Pulmonary artery endothelial cell (primary cell): ENCODE measurements at places on chromosomes 6 and 20. TPM values are rescaled to one million over a fixed set of nuclear protein-coding genes. Genes with fewer than 3 reads are reported as not detected.

GRCh38 chr20:40488401-40488800, 200.6 kb downstream of the MAFB start:
- no peak for DNase-seq

GRCh38 chr20:9515214-9515585, 810 bp downstream of the LAMP5 start:
- DNase-seq, result no peak

GRCh38 chr6:168603234-168603633, 162.2 kb downstream of the SMOC2 start:
- no peak for DNase-seq

DNA sequence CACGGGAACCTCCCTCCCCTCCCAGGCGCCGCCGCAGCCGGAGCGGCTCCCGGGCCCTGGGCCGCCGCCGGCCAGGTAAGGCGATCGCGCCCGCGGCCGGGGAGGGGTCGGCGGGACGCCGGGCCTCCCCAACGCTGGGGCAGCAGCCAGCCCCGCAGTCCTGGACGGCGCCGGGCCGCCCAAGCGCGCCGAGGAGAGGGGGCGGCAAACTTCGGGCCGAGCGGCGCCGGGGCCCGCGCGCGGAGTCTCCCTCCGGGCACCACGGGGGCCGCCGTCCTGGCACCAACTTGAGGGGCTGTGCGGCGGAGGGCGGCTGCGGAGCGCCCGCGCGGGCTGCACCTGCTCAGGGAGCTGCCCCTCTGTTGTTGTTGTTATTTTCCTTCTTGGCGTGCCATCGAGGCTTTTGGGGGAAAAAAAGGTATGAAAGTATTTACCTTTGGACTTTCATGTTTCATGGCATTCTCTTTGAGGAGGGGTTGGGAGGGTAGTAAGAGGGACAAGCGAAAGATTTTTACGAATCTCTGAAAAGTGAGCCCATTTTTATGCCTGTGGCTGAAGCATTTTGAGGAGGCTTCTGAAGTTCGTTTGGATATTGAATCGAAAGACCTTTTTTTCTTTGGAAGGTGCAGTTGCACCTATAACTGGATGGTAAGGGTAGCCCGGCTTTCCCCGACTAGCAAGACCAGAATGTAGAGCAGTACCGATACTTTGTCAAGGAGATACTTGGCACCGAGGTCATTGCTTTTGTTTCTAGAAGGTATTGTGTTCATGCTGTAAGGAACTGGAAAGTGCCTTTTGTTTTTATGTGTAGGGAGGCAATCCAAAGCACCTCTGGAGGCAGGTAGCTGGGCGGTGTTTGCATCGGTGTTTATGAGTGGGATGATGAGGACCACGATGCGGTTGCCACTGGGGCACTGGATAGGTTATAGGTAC, at the start of gene RNF182:
Gene RNF182, plus strand, starts transcription at position 4 of the 933 bp plus-strand sequence. CDS start 52,168 bp downstream, outside the sequence.
- DNase-seq, result no peak

GRCh38 chr20:36318166-36318565, 12.0 kb downstream of the DLGAP4 start:
- DNase-seq, result no peak

DNA sequence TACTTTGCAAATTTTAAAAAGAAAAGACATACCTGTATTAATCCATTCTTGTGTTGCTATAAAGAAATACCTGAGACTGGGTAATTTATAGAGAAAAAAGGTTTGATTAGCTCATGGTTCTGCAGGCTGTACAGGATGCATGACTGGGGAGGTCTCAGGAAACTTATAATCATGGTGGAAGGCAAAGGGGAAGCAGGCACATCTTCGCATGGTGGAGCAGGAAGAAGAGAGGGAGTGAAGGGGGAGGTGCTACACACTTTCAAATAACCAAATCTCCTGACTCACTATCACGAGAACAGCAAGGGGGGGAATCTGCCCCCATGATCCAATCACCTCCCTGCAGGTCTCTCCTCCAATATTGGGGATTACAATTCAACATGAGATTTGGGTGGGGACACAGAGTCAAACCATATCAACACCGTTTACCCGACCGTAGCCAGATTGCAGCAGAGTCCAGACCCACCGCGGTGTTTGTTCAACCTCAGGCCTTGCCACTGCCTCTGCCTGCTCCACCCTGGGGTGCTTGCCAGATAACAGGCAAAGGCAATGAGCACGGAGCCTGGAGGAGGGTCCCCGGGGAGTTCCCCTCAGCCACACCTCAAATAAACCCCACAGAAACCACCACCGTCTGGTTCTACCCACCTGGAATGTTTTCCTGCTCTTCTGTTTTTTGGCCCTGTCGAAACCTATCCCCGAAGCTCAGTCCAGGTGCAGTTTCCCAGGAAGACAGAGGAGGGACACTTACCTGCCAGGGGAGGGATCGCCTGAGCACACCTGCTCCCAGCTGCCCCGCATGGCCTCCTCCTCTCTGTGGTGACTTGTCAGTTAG, 142.2 kb upstream of the AFDN start:
- DNase-seq, result no peak

DNA sequence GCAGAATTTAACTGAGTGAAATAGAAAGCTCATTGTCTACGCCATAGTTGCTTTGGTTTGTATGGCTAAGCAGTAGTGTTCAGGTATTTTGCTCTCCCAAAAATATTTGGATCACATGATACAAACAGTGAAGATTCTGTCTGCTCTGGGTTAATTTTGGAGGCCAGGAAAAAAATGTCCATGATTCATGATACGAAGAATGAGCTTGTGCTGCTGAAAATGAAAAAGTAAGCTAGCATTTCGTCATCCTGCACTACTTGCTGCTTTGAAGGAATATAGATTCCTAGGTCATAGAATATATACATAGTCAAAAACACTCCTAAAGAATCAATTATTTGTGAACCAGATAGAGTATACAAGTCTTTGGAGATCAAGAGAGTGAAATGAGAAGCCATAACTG, 8.3 kb downstream of the WRNIP1 start:
- DNase-seq, result no peak

- DNase-seq, result no peak
Observed at GRCh38 chr6:111987295-111987694, 66.6 kb upstream of the CCN6 start.

DNA sequence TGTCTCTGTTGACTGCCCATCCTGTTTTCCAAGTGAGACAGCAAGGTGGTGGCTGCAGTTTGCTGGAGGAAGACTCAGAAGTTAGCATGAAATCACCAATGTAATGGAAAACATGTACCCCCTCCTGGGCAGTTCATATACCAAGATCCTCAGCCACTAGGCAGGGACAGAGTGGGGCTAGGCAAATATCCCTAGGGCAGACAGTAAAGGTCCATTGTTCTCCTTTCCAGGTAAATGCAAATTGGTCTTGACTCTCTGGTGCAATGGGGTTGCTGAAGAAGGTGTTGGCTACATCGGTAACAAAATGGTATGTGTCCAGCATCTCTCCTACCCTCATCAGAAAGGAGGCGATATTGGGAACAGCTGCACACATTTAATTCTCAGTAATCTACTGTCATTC, 233.6 kb upstream of the SOX4 start:
- DNase-seq, result no peak

GRCh38 chr6:64217721-64218620, 582.4 kb downstream of the PHF3 start:
- no peak for DNase-seq

- no peak for DNase-seq
Observed at GRCh38 chr6:80460257-80460865, 353.9 kb downstream of the BCKDHB start.

- no peak for DNase-seq
Observed at GRCh38 chr20:460180-460579, 2.2 kb downstream of the TBC1D20 start.

- no peak for DNase-seq
Observed at GRCh38 chr6:42446370-42446769, 5.4 kb downstream of the TRERF1 start.

DNA sequence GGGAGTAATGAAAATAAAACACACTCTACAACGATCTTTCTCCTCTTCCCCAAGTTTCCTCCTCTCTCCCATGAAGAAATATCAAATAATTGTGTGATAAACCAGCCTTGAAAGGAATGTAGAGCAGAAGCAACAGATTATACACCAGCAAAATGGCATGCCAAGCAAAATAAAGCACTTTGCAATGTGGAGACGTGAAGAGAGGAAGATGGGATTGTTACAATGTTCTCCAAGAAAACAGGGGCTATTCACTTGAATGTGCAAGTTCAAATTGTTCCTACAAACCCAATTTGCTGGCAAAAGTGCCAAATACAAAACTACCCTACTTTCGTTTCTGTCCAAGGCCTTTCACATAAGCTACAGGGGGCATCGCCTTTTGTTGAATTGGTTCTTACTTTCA, 185.1 kb downstream of the PDE7B start:
- no peak for DNase-seq

- no peak for DNase-seq
Observed at GRCh38 chr20:20395903-20396568, 28.1 kb downstream of the INSM1 start.

- DNase-seq, result no peak
Observed at GRCh38 chr6:47043286-47043685, 1.2 kb upstream of the ADGRF1 start.

GRCh38 chr20:33169176-33169794, 1.3 kb downstream of the BPIFA2 start:
- DNase-seq, result no peak

- no peak for DNase-seq
Observed at GRCh38 chr6:91387290-91388059, 800.6 kb upstream of the MAP3K7 start.

- DNase-seq, result peak; percentile 79
Observed at GRCh38 chr20:50366270-50367103, 143.7 kb upstream of the PTPN1 start.

- DNase-seq, result no peak
Observed at GRCh38 chr6:16849988-16850680, 88.9 kb upstream of the ATXN1 start.

DNA sequence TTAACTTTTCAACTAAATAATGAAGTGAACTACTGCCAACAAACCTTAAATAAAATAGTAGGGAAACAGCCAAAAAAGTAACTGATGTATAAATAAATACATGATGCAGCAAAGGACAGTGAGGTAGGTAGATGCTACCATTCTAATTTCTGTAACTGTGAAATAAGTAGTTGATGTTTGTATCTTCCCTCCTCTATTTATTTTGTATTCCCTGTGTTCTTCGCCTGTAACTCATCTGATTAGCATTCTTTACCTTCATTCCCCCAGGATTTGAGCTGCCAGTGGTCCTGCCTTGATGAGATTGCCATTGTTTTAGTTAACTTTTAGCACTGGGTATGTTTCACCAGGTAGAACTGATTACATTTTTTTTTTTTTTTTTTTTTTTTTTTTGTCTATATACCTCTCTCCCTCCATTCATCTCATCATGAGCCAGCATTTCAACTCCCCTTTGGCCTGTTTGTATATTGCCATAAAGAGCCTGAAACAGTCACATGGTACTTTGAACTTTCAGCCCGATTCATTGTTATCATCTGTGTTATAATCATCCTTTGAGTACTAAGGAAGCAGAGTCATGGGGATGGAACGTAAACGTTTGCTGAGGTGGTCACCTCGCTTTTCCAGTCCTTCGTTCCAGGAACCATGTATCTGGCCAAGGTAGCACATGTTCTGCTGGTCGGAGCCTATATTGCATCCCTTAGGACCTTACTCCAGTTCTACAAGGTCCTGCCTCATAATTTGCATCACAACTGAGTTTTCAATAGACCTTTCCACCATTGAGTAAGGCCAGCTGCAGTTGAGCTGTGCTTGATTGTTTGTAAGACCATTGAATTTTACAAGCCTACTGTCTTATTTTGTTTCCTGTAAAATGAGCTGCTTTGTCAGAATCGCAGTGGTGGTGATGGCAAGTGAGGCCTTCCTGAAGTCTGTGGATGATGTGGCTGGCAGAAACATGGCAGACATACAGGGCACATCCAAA, 107.6 kb downstream of the JAG1 start:
- no peak for DNase-seq

DNA sequence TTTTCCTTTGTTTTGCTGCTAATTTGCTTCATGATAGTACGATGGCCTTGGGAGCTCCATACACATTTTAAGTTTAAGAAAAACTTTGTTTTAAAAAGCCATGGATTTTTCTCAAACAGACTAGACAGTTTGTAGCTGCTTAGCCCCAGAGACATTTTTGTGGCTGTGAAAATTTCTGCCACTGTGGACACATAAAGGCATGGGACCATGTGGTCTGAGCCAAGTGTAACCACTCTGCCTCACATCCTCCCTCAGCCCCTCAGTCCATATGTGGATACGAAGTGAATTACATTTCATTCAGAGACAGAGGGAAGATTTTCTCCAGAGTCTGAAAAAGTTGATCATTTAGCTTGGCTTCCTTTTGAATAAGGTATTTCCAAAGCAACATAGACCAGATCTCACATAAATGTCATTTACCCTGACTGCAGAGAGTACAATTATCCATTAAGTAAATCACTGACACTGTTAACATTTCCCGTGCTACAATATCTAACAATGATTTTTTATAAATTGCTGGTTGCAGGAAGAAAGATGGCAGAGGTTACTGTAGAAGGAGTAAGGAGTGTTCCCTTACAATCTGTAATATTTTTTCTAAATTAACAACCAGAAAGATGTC, 87.4 kb downstream of the GJA1 start:
- DNase-seq, result no peak

DNA sequence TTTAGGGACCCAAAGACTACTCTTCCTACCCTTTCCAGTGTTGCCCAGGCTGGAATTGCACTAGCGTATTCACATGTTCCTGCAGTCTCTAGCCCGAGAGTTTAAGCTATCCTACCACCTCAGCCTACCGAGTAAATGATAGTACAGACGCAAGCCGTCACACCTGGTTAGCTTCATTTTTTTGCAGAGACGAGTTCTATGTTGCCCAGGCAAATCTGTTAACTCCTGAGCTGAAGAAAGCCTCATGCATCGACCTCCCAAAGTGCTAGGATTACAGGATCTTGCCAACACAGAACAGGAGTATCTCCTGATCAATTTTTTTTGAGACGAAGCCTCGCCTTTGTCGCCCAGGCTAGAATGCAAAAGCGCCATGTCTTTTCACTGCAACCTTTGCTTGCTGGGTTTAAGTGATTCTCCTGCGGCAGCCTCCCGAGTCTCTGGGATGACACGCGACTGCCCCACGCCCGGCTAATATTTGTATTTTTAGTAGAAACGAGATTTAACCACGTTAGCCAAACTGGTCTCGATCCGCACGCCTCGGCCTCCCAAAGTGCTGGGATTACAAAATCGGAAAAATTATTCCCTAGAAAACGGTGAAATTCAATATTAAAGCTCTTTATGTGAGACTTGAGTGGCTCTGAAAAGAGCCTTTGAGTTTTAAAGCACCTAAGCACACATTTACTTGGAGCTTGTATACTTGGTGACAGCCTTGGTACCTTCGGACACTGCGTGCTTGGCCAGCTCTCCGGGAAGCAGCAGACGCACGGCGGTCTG, 128.5 kb downstream of the HFE start:
- DNase-seq, result no peak

- no peak for DNase-seq
Observed at GRCh38 chr20:48201188-48201587, 415.9 kb upstream of the SULF2 start.

GRCh38 chr20:48776306-48776705, 51.5 kb downstream of the PREX1 start:
- DNase-seq, result no peak

GRCh38 chr6:115832786-115833185, 227.9 kb downstream of the FRK start:
- no peak for DNase-seq

Gene BANF2
- not detected in 2 replicates for total RNA-seq

Gene TNFRSF6B
- total RNA-seq, result 37.0 and 118 TPM in 2 replicates

Gene MEP1A
- not detected in 2 replicates for total RNA-seq

Gene BNIP5
- total RNA-seq, result not detected in 2 replicates

Gene PPIL6
- 0.49 and 1.1 TPM in 2 replicates for total RNA-seq

Gene TMEM200A
- total RNA-seq, result under 0.01 TPM in 1 of 2 replicates, not detected in the other

Gene TMC2
- not detected in 2 replicates for total RNA-seq

Gene EMILIN3
- 0.04 TPM in 1 of 2 replicates, not detected in the other for total RNA-seq

Gene FKBP1C
- total RNA-seq, result 0.40 and 1.8 TPM in 2 replicates

Gene AGER
- 0.26 and 0.53 TPM in 2 replicates for total RNA-seq

Gene SPATA25
- total RNA-seq, result 0.53 and 0.59 TPM in 2 replicates

Gene RNF39
- total RNA-seq, result not detected in 2 replicates

Gene MLN
- not detected in 2 replicates for total RNA-seq

Gene BTNL2
- not detected in 2 replicates for total RNA-seq
